ENCODE measurements at places on chromosomes 11 and 22.
A peak's percentile ranks its signal among the peaks of the same experiment; 100 is the strongest.

GRCh38 chr11:26112264-26112663 is 219.7 kb upstream of the ANO3 start:
- DNase-seq = no peak

DNA sequence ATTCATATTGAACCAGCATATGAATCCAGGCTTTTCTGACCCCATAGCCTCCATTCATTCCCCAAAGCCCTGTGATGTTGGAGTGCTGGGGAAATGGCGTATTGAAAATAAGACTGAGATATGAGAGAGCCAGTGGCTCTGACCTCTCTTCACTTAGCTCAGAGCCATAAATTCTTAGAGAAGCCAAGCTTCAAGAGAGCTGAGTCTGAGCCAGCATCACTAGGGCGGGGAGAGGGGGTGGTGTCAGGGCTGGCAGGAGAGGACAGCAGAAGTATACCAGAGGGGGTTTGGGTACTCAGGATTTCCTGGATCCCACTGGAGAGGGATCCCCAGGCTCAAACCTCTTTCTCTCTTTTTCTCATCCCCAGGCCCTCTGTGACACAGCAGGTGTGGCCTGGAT is 16.7 kb upstream of the MOGAT2 start:
- DNase-seq = no peak

DNA sequence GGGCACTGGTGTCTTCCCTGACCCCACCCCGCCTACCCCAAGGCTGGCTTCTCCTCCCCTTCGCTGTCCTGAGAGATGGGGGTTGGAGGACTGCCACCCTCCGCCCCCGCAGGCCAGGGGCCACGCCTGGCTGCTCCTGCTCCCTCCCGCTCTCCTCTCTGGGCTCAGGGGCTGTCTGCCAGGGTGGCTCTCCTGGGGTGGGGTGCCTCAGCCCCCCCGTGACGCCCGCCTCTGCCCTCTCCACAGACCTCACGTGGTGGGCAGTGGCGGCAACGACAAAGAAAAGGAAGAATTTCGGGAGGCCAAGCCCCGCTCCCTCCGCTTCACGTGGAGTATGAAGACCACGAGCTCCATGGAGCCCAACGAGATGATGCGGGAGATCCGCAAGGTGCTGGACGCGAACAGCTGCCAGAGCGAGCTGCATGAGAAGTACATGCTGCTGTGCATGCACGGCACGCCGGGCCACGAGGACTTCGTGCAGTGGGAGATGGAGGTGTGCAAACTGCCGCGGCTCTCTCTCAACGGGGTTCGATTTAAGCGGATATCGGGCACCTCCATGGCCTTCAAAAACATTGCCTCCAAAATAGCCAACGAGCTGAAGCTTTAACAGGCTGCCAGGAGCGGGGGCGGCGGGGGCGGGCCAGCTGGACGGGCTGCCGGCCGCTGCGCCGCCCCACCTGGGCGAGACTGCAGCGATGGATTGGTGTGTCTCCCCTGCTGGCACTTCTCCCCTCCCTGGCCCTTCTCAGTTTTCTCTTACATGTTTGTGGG is 8.1 kb downstream of the RCOR2 start:
- no peak for DNase-seq

GRCh38 chr22:19818324-19819207 is 36.1 kb downstream of the GNB1L start:
- DNase-seq = no peak

DNA sequence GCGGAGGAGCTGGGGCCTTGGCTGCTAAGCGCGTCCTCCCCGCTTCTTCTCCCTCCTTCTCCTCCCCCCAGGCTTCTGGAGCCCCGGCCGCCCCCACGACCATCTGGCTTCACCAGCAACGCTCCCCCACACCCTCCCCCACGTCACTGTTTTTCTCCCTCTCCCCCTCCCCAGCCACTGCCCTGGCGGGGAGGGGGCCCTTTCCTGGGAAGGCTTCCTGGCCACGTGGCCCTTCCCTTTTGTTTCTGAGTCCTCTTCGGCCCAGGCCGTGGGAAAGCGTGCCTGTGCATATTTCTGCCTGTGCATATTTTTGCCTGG is 27.7 kb downstream of the RTN4R start:
- DNase-seq = no peak

DNA sequence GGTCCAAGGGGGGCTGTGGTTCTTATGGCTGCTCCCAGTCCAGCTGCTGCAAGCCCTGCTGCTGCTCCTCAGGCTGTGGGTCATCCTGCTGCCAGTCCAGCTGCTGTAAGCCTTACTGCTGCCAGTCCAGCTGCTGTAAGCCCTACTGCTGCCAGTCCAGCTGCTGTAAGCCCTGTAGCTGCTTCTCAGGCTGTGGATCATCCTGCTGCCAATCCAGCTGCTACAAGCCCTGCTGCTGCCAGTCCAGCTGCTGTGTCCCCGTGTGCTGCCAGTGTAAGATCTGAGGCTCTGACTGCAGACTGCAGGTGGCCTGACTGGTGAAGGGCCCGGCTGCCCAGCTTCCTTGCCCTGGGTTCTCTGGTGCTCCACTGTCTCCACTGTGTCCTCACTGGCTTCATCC is 696 bp downstream of the KRTAP5-5 start:
- no peak for DNase-seq

DNA sequence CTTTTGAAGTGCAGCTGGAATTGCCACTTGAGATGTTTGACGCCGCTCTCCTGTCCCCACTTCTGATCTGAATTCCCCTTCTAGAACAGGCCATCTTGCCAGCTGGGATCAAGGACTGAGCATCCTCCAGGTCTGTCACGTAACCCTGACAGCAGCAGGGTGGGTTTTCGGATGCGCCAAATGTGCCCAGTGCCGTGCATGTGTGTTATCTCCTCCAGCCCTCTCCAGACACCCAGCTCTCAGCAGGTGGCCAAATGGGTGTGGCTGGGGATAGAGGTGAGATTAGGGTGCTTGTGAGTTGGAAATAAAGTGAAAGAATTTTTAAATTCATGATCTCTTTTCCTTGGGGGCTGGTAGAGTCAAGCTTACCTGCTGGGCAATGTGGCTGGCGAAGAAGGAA is 3.3 kb downstream of the OSBP2 start:
- no peak for DNase-seq

DNA sequence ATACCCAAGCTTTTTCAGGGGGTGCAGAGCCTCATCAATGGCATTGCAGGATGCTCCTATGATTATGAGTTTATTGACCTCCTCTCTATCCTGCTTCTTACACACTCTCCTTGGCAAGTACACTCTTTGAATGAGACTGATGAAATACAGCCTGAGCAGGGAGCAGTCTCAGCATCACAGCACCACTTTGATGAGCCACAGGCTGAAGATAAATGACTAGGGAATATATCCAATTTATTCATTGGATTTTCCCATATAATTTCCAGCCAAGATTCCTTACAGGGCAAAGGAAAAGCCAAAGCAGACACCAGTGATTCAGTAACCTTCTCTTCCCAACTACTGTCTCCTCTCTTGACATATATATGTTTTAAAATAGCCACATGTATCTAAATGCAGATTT is 79.2 kb downstream of the CASP12 start:
- DNase-seq = no peak

DNA sequence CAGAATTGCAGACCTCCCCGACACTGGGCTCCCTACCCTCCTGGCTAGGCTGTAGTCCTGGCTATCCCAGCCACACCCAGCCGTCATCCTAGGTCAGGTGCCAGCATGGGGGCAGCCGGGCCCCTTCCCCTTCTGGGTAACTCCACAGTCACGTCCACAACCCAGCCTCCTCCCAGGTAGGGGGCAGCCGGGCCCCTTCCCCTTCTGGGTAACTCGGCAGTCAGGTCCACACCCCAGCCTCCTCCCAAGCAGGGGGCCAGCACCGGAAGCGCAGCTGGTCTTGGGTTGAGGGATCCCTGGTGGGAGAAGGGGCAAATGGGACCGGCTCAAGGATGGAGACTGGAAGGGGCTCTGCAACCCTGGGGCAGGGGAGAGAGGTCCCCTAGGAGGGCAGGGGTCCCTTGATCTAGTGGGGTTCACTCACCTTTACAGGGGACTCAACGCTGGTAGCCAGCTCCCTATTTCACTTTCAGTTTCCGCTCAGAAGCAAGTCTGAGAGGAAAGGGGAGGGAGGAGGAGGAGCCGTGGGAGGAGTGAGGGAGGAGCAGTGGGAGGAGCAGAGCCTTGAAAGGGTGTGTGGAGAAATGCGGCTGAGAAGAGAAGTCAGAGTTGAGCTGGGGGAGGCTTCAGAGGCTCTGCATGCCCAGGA is at the start of gene TRIM21:
TSS of gene TRIM21 (minus strand) at position 494 of the 649 bp plus-strand sequence. CDS start 3,293 bp downstream, outside the sequence.
- DNase-seq = peak; percentile 70

GRCh38 chr22:31637447-31637890 is 24.5 kb downstream of the PISD start:
- DNase-seq = no peak

GRCh38 chr11:36048496-36049247 is 104.8 kb downstream of the LDLRAD3 start:
- no peak for DNase-seq

GRCh38 chr11:7892059-7892699 is 38.9 kb downstream of the OR10A6 start:
- DNase-seq = no peak

DNA sequence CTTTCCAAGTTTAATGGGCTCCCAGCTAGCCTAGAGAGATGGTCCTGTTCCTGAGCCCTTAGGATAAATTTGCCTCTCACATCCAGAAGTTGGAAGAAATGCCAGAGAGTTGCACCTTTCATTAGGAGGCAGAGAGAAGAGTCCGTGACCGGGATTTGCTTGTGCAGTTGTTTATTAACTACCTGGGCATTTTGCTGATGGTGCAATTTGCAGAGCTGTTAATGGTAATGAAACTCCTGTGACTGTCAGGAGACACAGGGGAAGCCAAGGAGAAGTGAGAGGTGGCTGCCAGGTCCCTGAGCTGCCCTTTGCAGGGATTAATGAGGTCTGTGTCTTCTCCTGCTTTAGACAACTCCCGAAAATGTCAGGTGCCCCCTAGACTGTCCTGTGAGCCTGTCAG is 69.1 kb upstream of the B3GAT1 start:
- DNase-seq = no peak

DNA sequence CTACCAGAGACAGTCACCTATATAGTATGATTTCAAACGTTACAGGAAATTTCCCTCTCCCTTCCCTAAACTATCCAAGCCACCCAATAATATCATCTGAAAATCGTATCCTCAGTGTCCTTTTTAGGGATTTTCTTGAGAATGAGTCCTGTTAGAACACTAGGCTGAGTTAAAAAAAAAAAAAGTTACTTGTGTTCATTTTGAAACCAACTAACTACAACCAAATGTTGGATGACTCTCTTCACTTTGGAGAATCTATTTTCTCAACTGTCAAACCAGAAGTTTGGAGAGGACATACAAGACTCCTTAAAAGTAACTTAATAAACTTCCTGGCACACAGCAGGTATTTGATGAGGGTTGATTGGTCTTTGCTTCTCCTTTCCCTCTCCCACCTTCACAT is 183.2 kb upstream of the SESN3 start:
- no peak for DNase-seq
